EH (cell line): ENCODE measurements at places on chromosomes 11 and 22.

- peak; percentile 80 for DNase-seq
Observed at GRCh38 chr11:66429983-66430602, 8.6 kb downstream of the MRPL11 start.

- DNase-seq, result no peak
Observed at GRCh38 chr11:99682646-99683045, 661.9 kb downstream of the CNTN5 start.

DNA sequence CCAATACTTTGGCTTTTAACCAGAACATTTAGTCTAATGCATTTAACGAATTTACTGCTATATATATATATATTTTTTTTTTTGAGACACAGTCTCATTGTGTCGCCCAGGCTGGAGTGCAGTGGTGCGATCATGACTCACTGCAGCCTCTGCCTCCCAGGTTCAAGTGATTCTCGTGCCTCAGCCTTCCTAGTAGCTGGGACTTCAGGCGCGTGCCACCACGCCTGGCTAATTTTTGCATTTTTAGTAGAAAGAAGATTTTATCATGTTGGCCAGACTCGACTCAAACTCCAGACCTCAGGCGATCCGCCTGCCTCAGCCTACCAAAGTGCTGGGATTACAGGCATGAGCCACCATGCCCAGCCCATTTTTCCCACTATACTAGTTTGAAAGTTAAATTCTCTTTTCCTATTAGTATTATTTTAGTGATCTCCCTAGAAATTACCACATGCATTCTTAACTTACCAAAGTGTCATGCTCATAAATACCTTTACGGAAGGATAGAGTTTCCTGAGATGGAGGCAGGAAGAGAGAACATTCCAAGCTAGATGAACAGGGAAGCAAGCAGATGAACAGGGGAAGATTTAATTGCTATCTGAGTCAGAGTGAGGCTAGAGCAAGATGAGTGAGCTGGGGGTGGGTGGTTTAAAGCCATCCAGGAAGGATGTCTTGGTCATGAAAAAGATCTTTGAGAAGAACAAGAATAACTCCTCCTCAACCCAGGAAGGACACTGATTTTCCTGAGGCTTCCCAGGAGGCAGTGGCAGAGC is 4.4 kb upstream of the PGAP2 start:
- peak; percentile 94 for DNase-seq

DNA sequence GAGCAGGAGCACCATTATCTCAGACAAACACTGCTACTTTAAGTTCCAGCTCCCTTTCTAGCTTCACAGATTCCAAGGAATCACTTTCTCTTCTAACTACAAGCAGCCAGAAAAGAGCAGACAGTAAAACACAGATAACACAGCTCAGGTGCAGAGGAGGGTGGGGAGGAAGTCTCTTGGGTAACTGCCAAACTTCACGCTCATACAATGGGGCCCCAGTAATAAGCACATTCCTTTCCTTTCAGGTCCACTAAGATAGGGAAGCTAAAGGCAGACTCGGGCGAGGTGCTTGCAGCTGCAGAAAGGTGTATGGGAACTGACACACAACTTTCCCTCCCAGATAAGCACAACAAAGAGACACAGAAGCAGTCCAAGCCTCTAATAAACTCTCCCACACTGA is 69.2 kb upstream of the OR9G4 start:
- no peak for DNase-seq

GRCh38 chr11:34605481-34606325 is 15.2 kb upstream of the EHF start:
- no peak for DNase-seq

DNA sequence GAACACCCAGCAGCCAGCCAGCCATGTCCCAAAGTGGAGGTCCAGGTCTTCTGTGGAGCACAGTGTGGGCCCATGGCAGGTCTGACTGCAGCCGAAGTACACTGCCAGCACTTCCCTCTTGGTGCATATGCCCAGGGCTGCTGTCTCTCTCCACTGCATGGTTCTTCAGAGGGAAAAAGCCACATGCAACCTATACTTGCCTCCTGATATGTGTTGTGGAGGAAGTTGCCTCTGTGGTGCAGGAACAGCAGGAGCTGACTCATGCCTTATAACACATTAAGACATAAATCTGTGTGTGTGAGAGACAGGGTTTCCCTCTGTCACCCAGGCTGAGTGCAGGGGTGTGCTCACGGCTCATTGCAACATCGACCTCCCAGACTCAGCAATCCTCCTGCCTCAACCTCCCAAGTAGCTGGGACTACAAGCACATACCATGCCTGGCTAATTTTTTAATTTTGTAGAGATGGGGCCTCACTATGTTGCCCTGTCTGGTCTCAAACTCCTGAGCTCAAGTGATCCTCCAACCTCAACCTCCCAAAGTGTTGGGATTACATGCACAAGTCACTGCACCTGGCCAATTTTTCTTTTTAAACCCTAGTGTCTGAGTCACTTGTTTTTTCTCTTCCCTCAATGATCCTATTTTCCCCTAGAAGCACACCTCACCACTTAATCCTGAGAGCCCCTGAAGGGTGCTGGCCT is 98.8 kb downstream of the MPPED2 start:
- no peak for DNase-seq

GRCh38 chr22:19629720-19630419 is 84.4 kb upstream of the SEPTIN5 start:
- peak; percentile 74 for DNase-seq

- DNase-seq, result no peak
Observed at GRCh38 chr11:29627541-29627940, 389.3 kb downstream of the KCNA4 start.

DNA sequence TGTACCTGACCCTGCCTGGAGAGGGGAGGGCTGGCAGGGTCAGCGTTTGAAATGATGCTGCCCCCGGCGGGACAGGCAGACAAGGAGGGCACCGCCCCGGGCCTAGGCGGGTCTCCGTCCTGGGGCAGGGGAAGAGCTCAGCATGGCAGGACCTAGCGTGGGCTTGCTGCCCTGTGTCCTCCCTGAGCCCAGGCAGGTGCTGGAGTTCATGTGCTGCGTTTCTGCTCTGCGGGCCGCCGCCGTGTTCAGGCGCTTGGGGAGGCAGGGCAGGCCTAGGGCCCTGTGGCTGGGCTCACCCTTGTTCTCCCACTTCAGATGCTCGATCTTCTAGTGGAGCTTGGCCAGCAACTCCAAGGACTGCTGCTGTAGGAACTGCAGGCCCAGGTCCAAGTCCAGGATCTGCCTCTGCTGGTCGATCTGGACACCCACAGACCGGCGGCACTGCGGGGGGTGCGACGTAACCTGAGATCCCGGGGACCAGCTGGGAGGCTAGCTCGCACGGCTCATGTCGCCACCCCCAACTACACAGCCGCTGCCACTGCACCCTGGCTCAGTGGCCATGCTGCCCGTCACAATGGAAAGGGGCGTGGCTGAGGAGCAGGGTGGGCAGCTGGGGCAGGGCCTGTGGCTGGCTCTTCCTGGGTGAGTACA is 84.4 kb downstream of the MED15 start:
- DNase-seq, result peak; percentile 29

DNA sequence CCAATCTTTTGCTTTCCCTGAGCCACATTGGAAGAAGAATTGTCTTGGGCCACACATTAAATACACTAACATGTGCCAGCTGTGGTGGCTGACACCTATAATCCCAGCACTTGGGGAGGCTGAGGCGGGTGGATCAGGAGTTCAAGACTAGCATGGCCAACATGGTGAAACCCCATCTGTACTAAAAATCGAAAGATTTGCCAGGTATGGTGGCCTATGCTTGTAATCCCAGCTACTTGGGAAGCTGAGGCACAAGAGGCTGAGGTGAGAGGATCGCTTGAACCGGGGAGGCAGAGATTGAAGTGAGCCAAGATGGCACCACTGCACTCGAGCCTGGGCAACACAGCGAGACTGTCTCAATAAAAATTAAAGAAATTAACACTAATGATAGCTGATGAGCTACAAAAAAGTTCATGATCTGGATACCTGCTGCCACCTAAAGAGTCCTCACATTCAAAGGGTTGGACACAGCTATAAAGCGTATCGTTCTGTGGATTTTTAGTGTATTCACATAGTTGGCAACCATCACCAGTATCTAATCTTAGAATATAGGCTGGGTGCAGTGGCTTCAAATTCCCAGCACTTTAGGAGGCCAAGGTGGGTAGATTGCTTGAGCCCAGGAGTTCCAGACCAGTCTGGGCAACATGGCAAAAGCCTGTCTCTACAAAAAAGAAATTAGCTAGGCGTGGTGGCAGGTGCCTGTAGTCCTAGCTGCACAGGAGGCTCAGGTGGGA is 3.4 kb upstream of the LDHC start:
- DNase-seq, result peak; percentile 49

GRCh38 chr11:71525188-71525937 is 1.7 kb upstream of the KRTAP5-7 start:
- no peak for DNase-seq

- DNase-seq, result peak; percentile 22
Observed at GRCh38 chr22:28710107-28710506, 30.5 kb upstream of the TTC28 start.

- DNase-seq, result no peak
Observed at GRCh38 chr11:2655016-2655719, 44.6 kb downstream of the KCNQ1OT1 start.

GRCh38 chr11:121636800-121637176 is 184.0 kb upstream of the SORL1-AS1 start:
- no peak for DNase-seq

DNA sequence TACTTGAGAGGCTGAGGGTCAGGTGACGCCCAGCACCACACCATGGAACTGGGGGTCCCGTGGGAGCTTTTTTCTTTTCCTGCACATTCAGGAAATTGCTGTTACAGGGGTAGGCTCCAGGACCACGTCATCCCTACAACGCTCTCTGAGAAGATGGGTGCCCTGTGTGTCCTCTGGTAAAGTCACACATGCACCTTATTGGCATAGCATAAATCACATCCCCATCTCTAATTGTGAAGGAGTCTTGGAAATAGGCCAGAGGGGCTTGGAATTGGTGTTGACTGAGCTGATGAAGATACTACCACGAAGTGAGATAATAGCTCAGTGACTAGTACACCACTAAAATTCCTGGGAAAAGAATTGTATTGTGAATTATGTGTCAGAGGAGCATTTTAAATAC is 57.6 kb downstream of the TNRC6B start:
- DNase-seq, result peak; percentile 28

- no peak for DNase-seq
Observed at GRCh38 chr11:120563703-120564572, 52.4 kb downstream of the GRIK4 start.

DNA sequence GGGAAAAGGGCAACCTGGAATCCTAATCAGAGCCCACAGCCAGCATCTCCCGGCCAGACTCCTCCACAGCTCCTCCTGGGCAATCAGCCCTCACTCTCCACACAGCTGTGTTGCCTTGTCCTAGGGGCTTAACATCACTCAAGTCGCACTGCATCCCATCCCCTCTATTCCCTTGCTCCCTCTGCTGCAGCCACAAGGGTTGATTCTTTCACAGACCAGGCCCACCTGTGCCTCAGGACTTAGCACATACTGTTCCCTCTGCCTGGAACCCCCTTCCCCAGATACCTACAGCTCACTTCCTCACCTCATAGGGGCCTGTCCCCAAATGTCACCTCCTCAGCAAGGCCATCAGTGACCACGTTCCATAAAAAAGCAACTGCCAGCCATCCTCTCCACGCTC is 18.4 kb downstream of the SPATA19 start:
- no peak for DNase-seq

- DNase-seq, result no peak
Observed at GRCh38 chr22:45682064-45682463, 10.4 kb downstream of the ATXN10 start.

DNA sequence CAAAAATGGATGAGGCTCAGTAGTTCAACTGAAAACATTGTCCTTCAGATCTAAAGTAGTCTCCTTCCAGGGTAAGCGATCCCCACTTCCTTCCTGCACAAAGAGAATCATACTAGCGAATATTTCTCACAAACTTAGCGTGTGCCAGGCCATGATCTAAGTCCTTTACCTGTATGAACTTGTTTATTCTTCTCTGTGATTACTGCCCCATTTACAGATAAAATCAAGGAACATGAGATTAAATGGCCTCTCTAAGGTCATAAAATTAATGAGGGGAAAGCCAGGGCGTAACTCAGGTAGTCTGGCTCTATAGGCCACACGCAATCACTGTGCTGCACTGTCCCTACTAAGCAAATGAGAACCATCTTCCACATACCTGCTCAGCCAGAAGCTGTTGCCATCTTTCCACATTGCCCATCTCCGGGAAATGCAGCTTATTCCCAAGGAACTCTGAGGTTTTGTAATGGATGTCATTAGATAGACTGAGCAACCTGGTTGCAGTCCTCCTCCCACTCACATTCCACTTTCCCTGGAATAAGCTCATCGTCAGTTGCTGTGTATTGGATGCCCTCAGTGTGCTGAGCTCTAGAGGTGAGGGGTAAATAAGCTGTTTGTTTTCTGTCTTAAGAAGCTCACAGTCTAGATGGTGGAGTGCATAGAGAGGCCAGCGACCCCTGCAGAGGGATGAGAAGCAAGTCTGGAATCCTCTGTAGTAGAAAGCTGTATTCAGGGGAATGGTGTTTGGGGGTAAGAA is 146.3 kb downstream of the SNX19 start:
- peak; percentile 14 for DNase-seq

GRCh38 chr22:17707526-17707925 is 66.7 kb downstream of the BID start:
- peak; percentile 21 for DNase-seq

GRCh38 chr11:12125609-12126149 is 15.3 kb downstream of the MICAL2 start:
- DNase-seq, result no peak

GRCh38 chr22:40204321-40205116 is 26.8 kb downstream of the TNRC6B start:
- peak; percentile 96 for DNase-seq

- no peak for DNase-seq
Observed at GRCh38 chr11:69925366-69926196, 106.4 kb upstream of the FGF3 start.

GRCh38 chr11:130370845-130371590 is 56.3 kb upstream of the ZBTB44 start:
- no peak for DNase-seq

GRCh38 chr11:27933992-27934829 is 173.7 kb downstream of the KIF18A start:
- DNase-seq, result peak; percentile 100

- DNase-seq, result no peak
Observed at GRCh38 chr22:38155703-38156102, 25.9 kb downstream of the PLA2G6 start.

GRCh38 chr11:17805873-17806272 is 71.3 kb downstream of the KCNC1 start:
- no peak for DNase-seq

- peak; percentile 85 for DNase-seq
Observed at GRCh38 chr22:50218996-50219727, 18.4 kb downstream of the SELENOO start.

- DNase-seq, result peak; percentile 13
Observed at GRCh38 chr11:119229741-119230140, 23.6 kb downstream of the CBL start.
